ENCODE measurements at places on chromosomes 1 and 21.

DNA sequence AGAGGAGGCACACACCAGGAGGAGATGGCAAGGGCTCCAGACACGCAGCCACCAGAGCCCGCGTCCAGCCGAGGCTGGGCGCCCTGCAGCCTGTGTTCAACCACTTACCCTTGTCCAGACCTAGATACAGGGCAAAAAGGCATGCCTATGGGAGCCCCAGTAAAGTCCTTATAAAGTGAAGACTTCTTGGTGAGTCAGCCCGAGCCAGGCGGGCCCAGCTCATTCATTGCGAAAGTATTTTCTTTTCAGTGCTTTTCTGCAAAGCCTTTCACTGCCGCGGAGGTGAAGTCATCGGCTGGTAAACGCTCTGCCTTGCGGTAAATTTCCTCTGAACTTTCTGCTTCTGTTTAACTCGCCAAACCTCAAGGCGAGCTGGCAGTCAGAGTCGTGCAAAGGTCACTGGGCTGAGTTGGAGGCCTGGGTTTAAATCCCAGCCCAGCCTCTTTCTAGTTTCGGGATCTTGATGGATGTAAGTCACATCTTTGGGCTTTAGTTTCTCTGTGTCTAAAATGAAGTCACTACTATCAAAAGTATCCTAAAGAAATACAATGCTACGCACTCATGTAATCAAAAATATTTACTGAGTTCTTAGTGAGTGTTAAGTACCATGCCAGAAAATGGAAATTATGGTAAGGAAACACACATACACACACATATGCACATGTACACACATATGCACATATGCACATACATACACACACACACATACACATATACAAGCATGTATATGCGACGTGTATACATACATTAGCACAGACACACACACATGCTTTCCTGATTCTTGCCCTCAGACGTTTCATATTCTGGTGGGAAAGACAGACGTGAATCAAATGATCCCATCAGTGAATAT is 54.7 kb upstream of the IFFO2 start:
- DNase-seq = peak; percentile 36

GRCh38 chr21:16072737-16073136 is 343.0 kb downstream of the USP25 start:
- no peak for DNase-seq

- DNase-seq = no peak
Measured at GRCh38 chr1:116147114-116147510, 35.9 kb downstream of the MAB21L3 start.

GRCh38 chr1:224544346-224545110 is 71.6 kb upstream of the CNIH3 start:
- DNase-seq = no peak

DNA sequence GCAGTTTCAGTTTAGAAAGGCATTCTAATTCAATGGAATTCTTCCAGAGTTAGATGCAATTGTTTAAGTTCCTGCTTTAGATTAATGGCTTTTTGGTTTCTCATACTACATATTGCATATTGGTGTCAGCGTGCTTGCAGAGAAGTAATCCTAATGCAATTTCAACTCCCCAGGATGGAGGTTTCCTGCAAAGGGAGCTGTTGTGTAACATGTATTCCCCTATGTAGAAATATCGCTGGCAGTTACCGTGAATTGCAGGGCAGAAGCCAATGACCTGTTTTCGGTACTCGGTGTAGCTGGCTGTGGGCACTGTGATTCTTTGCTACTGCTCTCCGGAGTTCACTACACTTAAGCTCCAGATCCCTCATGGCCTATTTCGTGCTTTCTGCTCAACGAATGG is 256.1 kb upstream of the PTBP2 start:
- DNase-seq = no peak
